Fibroblast of the aortic adventitia (primary cell): ENCODE measurements at places on chromosomes 7 and 10.

GRCh38 chr10:29957236-29957635, 102.2 kb downstream of the JCAD start:
- no peak for DNase-seq

DNA sequence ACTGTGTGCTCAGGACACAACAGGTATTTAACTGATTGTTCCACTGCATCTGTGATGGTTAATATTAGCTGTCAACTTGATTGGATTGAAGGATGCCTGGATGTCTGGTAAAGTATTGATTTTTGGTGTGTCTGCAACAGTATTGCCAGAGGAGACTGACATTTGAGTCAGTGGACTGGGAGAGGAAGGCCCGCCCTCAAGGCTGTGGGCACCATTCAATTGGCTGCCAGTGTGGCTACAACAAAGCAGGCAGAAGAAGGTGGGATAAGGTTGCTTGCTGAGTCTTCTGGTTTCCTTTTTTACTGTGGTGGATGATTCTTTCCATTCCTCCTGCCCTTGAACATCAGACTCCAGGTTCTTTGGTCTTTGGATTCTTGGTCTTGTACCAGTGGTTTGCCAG, 137.1 kb upstream of the FAM13C start:
- DNase-seq: no peak

DNA sequence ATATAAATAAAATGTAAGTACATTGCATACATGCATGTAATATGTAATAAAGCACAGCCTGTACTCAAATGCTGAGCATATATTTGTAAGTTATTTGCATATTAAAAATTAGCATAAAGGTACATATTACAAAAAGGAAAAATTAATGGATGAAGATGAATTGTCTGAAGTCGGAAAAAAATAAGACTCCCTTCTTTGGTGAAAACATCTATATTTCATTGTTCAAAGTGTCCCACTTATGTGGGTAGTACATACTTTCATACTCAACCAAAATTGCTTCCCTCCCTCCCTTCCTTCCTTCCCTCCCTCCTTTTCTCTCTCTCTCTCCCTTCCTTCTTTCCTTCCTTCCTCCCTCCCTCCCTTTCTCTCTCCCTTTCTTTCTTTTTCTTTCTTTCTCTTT, 498.1 kb downstream of the MAGI2 start:
- no peak for DNase-seq

GRCh38 chr10:101875068-101875688, 31.6 kb upstream of the KCNIP2 start:
- DNase-seq: no peak
